ENCODE measurements at places on chromosomes 2 and 18.

DNA sequence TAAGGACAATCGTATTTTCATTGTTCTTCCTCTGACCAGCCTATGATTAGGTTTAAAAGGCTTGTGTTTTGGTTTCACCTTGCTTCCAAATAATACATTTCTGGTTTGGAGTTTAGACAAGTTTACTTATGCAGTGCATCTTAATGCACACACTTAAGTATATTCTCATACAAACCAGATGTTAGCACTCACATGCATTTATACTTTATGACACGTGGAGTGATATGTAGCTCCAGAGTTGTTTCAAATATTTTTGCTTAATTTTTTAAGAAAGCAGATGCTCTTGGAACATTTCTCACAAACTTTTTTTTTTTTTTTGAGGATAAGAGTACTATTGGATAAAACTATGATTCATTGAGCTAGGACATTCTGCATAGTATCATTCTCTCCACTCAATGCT lies 109.9 kb downstream of the PDE1A start:
- DNase-seq, result no peak

DNA sequence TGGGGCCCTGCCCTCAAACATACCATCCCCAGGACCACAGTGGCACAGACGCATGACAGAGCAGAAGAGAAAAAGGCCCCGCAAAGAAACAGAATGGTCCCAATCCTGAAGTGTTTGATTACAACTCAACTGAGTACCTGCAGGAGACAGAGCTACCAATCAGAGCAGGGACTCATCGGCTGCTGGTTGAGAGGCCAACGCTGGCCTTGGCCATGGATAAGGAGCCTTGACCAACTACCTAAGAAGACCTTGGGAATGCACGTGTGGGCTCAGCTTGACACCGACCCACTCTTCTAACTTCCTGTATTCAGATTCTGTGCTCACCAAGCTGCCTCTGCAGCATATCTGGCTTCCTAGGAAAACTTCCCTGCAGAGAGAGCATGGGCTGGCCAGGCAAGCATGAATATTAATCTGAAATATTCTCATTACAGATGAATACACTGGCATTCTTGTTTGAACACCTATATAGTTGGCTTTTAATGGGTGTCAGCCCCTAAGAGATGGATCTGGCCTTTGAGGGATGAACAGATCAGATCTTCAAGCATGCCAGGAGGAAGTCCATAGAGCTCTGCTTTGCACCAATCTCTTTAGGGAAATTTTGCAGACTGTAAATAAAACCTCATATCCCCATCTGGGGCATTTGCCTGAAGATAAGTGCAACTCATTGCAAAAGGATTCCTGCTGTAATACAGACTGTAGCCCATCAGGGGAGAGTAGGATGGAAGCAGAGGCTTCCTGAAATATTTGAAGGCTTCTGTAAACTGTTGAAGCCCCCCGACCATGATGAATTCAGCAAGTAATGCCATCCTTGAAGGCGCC lies 135.4 kb downstream of the BCL2 start:
- DNase-seq, result no peak

GRCh38 chr2:239609162-239609561 lies 208.3 kb upstream of the HDAC4 start:
- no peak for DNase-seq

DNA sequence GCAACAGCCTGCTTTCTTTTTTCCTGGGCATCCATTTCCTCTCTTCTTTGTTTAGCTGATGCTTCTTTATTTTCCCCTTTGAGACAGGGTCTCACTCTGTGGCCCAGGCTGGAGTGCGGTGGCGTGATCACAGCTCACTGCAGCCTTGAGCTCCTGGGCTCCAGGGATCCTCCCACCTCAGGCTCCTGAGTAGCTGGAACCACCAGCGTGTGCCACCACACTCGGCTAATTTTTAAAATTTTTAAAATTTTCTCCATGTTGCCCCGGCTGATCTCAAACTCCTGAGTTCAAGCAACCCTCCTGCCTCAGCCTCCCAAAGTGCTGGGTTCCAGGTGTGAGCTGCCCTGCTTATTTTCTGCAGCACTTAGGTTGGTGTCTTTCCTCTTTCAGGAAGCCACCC lies 58.7 kb downstream of the NTSR2 start:
- DNase-seq, result no peak

DNA sequence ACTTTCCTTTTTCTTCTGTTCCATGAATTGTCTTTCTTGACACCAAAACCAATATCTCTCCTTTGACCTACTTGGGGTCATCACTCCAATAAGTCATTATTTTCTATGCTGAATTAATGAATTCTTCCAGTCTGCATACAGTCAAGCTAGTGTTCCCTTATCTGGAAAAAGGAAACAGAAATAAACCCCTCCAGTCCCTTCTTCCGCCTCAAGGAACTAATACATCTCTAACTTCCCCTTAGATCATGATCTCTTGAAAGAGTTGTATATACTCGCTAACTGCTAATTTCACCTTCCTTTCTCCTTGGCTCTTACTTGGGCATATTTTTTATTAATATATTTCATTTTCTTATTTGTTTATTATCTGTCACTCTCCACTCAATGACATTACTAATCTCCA lies 7.3 kb upstream of the ARHGAP15 start:
- no peak for DNase-seq

DNA sequence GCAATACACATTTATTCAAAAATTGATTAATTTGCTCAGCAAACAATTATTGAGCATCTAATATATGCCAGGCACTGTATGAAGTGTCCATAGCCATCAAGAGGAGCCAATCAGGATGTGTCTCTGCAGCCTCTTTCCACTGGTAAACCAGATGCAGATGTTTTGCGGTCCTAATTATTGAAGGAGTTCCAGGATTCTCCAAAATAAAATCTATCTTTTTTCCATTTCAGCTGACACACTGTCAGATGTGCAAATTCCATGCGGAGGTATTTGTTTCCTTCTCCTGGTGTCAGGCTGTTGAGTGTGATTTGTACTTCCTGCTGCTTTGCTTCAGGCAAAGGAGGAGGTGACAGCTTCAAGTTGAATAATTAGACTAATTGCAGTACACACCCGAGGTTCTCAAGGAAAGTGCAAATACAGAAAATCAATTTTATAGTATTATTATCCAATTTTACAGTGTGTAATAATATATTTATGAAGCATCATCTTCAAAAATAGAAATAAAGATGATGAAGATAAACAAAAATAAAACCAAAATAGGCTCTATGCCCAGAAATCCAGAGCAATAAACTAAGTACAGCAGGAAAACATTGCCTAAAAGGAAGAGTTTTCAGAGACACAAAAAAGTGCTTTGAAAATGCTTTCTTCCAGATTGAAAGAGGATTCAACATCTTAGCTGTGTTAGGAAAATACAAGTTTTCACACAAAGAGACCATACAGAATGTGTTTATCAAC lies 1352.9 kb upstream of the CHAC2 start:
- no peak for DNase-seq

DNA sequence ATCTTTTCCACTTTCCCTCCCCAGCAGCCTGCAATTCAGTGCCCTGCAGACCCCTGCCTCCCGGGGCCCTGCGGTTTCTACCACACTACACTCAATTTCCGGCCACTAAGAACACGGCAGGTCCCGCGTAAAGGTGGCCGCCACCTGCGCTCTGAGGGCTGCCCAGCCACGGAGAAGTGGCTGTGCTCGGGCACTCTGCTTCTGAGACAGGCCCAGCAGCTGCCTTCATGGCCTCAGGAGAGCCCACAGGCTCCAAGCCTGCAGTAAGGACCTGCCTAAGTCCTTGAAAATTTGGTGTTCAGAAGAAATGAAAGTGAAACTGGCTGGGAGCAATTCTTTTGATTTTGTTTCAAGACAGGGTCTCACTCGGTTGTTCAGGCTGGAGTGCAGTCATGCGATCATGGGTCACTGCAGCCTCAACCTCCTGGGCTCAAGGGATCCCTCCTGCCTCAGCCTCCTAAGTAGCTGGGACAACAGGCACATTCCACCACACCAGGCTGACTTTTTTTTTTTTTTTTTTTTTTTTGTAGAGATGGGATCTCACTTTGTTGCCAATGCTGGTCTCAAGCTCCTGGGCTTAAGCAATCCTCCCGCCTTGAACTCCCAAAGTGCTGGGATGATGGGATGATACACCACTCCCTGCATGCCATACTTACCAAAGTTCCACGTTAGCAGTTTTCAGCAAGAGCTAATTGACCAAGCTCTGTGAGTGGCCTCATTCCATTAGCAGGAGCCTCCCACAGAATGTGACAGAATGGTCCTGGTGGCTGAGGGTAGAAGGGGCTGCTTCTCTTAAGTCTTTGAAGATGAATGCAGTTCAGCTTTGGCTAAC lies 14.6 kb upstream of the ALPP start:
- DNase-seq, result no peak

- DNase-seq, result no peak
Observed at GRCh38 chr2:23900541-23901322, 26.2 kb downstream of the ATAD2B start.

GRCh38 chr18:8045160-8045883 lies 478.2 kb downstream of the PTPRM start:
- DNase-seq, result no peak
